ENCODE measurements at places on chromosomes 6 and 20.

DNA sequence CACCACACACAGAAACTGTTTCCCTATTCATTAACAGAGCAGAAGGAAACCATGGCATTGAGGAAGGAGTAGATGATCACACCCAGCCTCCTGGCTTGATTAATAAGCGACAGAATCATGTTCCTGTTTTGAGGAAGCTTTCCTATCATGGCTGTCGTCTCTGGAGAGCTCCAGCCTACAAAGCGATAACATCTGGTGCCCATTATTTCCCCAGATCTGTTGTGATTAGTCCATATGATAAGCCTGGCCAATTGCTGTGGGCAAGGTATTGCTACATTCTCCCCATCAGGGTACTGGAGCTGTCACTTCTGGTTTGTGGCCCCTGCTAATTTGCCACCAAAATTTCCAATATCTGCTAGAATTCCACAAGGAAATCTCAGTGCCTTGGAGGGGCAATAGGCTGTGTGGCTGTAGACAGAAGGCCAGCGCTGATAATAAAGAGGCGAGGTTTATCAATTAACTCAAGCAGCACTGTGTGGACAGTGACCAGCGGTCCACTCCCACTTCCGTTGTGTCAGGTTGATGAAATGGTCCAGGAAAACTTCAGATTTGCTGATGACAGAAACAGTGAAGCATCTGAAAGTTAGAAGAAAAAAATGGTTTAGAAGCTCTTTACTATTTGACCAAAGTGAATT is 66.4 kb downstream of the OLIG3 start:
- DNase-seq, result no peak

GRCh38 chr20:44640522-44640921 is 11.0 kb downstream of the ADA start:
- no peak for DNase-seq

DNA sequence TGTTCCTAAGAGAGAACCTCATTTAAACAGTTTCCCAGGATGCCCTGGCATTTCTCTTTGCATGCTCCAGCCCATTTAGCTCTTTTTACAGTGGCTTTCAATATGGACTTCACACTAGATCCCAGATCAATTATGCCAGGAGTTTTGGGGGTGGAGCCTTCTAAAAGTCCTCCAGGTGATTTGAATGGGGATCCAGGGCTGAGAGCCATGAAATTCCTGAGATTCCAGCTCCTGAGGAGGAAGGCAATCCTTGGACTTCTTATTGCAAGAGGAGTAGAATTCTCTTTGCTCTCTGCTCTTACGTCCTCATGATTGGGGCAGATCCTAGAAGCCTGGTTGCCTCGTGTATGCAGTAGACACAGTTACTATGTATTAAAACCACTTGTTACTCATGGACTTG is 184.2 kb downstream of the DHX35 start:
- DNase-seq, result no peak

DNA sequence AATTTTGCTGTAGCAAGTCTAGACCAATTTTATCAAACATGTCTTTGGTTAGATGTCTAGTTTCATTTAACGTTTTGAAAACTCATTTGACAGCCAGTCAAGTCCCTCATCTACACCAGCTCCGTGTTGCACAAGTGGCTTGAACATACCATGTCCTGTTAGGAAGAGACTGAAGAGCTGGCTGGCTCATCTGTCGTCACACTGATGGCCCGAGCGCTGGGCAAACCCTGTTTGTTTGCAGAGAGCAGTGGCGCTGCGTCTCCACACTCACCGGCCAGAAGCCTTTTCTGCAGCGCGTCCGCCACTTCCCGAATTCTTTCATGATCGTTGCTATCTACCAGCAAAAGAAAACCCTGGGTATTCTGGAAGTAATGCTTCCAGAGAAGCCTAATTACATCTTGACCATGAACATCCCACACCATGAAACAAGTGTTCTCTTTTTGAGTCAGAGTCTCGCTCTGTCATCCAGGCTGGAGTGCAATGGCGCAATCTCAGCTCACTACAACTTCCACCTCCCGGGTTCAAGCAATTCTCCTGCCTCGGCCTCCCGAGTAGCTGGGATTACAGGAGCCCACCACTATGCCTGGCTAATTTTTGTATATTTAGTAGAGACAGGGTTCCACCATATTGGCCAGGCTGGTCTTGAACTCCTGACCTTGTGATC is 10.7 kb upstream of the TCFL5 start:
- DNase-seq, result no peak

DNA sequence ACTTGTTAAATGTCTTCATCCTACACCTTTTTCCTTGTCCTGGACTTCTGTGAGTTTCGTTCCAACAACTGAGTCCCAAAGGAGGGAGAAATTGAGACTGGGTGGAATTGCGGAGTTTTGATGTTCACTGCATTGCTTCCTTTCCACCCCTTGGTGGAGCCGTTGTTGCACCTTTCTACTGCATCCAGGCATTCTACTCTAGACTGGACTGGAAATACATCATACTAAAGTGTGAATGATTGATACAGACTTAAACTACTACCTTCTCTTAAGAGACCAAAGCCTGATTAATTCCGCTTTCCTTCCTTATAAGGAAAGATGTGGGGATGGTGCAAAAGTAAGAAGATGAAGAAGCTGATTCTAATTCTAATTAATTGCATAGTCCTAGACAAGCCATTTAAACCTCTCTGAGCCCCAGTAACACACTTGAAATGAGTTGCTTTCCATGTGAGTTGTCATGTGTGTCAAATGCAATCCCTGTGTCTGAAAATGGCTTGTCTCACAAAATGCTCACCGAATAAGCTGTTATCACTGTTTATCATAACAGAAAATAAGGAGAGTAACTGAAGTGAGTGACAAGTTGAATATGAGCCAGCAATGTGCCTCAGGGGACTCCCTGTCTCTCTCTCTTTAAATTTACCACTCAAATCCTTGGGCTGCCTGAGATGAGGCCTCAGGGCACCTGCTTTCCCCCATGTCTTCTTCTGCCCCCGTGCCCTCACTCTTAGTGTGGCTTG is 338.3 kb upstream of the CHD6 start:
- peak; percentile 2 for DNase-seq

DNA sequence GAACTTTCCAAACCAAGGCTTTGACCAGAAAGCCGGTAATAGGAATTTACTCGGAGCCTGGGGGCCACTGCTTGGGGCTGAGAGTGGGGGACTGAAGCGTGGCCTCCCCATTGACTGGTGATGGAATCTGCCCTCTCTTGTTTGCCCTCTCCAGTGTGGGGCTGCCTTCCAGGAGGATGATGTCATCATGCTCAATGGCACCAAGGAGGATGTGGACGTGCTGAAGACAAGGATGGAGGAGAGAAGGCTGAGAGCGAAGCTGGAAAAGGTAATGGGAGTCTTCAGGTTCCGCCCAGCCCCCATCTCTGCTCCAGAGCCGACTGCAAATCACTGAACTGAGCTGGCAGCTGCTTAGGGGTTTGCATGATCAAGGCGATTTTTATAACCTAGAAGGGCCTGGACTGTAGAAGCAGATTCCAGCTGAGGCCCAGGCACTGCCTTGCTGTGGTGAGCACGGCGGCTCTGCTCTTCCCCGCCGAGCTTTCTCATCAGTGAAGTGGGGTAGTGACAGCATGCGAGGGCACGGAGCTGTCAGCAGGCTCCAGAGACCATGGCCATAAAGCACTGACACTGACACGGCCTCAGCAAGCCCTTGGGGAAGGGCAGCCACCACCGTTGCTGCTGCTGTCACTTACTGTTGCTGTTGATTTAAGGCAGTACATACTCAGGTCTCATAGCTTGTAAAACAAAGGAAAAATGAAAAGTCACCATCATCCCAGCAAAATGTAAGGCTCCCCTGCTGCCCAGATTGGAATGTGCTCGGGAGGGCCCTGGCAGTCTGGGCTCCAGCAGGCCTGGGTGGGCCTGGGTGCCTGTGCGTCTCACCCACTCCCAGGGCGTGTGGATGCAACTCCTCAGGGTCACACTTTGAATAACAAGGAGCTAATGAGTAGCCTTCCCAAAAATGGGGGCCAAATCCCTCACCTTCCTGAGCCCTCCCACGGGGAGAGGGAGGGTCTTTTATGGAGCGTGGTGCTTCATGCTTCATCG is 11.1 kb upstream of the FAM209A start:
- no peak for DNase-seq

DNA sequence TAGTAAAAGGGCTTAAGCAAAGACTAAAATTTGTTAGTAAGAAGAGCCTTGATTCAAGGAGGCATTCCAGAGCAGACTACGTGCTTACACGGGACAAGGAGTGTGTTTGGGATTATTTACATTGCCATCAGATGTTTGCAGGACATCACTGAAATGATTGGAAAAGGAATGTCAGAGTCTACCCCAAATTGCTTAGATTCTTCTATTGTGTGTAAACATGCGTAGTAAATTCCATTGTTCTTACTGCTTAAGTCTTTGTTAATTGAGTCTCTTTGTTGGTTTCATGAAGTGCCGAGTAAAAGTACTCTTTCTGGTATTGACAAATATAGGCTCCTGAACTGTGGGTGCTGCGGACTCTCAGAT is 60.5 kb downstream of the CD83 start:
- DNase-seq, result no peak

DNA sequence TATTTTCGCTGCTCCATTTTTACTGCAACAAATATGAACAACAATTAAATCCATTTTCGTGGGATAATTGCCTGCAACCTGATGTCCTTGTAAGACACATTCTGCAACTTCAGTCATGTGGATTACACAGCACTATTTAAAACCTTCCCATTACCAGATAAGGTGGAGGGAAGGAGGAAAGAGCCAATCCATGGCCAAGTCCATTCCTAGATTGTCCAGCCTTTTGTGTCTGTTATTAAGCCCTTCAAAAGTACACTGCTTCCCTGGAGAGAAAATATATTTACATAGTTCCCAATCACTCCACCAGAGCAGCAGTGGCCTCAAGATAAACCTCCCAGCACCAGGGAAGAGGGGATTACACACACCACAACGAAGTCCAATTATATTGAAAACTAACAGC is 347.9 kb downstream of the CDH26 start:
- DNase-seq, result no peak

DNA sequence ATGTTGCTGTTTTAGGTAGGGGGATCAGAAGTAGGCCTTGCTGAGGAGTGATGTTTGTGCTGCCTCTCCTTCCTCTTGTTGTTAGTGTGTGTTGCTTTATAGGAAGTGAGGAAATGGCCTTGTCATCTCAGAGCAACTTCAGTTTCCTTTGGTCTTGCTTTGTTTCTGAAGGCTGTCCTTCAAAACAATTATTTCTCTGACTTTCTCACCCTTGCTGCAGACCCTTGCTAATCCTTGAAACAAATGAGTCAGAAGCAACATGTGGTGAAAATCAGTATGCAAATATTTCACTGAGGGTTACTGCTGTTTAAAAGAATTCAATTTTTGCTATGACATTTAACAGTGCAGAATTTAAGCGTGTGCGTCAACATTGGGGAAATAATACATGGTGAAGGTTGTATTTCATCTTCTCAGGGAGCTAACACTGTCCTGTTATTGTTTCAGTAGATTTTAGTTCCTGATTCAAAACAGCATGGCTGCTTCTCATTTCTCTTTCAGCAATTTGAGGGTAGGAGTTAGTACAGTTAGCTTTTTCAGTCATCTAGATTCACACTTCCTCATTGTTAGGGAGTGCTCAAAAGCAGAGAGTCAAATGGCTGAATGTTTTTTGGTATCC is 13.8 kb downstream of the RNF144B start:
- DNase-seq, result no peak

DNA sequence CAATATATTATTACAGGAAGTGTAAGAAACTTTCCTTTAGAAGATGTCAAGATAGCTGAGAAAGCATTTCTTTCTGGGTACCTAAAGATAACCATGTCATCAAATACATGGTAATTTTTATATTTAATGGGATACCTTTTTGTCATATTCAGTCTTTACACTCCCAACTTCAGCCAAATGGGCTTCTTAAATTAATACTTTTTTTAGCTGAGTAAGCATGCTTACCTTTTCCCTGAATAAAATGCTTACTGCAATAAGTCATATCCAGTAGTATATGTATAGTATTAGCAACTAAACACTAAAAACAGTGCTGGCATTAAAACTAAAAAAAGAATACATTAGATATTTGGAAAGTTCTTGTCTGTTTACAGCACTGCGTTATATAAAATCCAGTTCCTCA is 17.4 kb upstream of the PBOV1 start:
- no peak for DNase-seq

GRCh38 chr6:106461084-106461483 is 100.6 kb downstream of the CRYBG1 start:
- DNase-seq, result no peak

- no peak for DNase-seq
Observed at GRCh38 chr20:23532533-23532932, 35.8 kb downstream of the CST9L start.

DNA sequence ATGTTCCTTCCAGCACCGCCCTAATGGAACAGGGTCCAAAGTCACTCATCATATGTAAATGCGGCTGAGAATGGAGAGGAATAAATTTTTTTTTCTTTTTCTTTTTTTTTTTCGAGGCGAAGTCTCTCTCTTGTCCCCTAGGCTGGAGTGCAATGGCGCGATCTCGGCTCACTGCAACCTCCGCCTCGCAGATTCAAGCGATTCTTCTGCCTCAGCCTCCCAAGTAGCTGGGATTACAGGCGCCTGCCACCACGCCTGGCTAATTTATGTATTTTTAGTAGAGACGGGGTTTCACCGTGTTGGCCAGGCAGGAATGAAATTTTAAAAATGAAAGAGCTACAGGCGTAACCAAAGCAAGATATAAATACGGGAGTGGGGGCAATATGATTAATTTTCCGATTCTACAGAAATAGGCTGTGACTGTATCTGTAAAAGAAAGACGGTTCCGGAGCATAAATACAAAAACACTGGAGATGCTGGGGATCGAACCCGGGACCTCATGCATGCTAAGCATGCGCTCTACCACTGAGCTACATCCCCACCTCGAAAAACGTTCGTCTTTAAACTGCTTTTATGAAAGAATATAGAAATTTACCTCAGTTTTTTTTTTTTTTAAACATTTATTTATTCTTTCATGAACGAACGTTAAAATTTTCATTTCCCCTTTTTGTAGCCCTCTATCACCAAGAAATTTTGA is 132.2 kb downstream of the GPX5 start:
- peak; percentile 84 for DNase-seq

DNA sequence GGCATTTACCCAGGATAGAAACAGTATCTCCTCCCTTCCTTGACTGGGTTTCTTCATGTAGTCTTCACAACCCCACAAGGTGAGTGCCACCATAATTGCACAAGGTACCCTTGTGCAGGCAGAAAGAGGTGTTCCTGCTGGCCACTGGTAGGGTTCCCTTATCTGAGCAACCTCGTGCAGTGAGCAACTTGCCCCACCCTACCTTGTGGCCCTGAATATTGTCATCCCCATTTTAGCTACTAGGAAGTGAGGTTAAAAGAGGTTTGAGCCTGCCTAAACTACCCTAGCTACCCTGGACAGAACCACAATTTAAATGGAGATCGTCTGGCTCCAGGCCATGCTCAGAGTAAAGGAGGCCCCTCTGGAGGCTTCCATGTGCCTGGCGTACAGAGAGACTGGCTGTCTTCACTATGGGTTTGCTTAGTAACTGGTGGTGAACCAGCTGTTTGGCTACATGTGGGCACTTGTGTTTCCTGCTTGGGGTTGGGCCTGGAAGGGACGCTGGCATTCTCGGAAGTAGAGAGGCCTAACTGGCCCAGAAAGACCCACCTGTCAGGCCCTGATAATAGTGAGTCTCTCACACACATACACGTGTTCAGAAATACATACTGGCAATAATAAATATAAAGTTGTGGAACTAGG is 148.8 kb downstream of the LRFN2 start:
- no peak for DNase-seq

GRCh38 chr6:5025911-5026819 is 22.3 kb upstream of the RPP40 start:
- DNase-seq, result no peak

GRCh38 chr6:37155394-37156312 is 14.3 kb upstream of the PIM1 start:
- peak; percentile 82 for DNase-seq

GRCh38 chr6:25324066-25324762 is 45.0 kb downstream of the CARMIL1 start:
- no peak for DNase-seq

Measured in activated CD4-positive, alpha-beta T cell treated with anti-CD3 and anti-CD28 coated beads for 48 hours (primary cell).